Spleen (tissue), 13 donors: ENCODE measurements at places on chromosomes 12 and 14. TPM values are rescaled to one million over a fixed set of nuclear protein-coding genes. Genes with fewer than 3 reads are reported as not detected.

Gene RPS6KL1
- polyA plus RNA-seq: 4.6 TPM

Gene AQP6
- polyA plus RNA-seq: not detected

Gene CD27
- polyA plus RNA-seq: 128 TPM

GRCh38 chr12:12723681-12724420, 6.7 kb downstream of the CDKN1B start:
- H3K27ac ChIP-seq: peak overlapping the region; percentile 100
- peak; percentile 91 for DNase-seq
- peaks cover 2% of the 10 kb centered on the region for H3K36me3 ChIP-seq
- peaks cover 42% of the 10 kb centered on the region for H3K4me1 ChIP-seq

DNA sequence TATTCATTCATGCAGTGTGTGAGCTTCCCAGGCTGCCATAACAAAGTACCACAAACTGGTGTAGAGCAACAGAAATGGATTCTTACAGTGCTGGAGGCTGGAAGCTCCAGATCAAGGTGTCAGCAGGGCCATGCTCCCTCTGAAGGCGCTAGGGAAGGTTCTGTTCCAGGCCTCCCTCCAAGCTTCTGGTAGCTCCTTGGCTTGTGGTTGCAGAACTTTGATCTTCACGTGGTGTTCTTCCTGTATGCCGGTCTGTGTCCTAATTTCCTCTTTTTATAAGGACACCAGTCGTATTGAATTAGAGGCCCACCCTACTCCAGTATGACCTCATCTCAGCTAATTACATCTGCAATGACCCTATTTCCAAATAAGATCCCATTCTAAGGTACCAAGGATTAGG, 3.1 kb downstream of the OTUB2 start:
- no peaks in the 10 kb centered on the region for H3K36me3 ChIP-seq
- no peak overlapping the region for H3K27ac ChIP-seq
- H3K4me3 ChIP-seq: no peak overlapping the region
- DNase-seq: no peak

DNA sequence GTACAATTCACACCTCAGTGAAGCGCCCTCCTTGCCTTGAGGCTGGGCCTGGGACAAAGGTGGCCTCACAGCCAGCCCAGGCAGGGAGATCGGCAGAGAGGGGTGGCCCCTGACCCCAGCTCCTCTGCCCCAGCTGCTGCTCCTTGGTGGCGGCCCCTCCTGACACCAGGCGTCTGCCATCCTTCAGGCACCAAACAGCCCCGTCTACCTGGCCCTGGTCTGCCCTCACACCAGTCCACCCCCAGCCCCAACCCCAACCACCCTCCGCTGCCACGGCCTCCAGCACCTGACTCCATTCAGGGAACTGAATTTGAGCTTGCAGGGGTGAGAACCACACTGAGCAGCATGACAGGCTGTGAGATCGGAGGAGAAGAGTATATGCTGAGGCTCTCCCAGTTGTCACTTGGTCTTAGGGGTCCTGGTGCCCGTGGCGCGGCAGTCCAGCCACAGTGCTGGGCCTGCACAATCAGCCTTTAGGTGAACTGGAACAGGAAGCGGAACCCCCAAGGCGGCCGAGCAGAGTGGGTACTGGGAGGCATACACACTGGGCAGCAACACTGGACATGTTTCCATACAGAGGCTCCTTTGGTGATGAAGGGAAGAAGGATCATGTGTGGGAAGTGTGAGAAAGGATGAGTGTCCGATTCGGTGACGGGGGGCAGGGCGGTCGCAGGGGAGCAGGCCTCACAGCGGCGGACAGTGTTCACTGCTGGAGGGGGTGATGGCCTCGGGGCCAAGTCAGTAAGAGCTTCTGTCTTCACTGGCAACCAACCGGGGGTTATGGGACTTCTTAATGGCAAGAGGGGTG, 18.7 kb downstream of the ZFYVE21 start:
- H3K4me3 ChIP-seq: no peak overlapping the region
- H3K27me3 ChIP-seq: no peaks in the 10 kb centered on the region
- no peak overlapping the region for H3K27ac ChIP-seq
- peaks cover 54% of the 10 kb centered on the region for H3K36me3 ChIP-seq
- peak; percentile 62 for DNase-seq
- peaks cover 3% of the 10 kb centered on the region for H3K4me1 ChIP-seq

GRCh38 chr14:68047906-68048305, 228.3 kb downstream of the RAD51B start:
- H3K4me1 ChIP-seq: no peaks in the 10 kb centered on the region
- H3K27ac ChIP-seq: no peak overlapping the region

GRCh38 chr14:70181276-70181675, 7.5 kb downstream of the SLC8A3 start:
- DNase-seq: no peak
- H3K4me3 ChIP-seq: no peak overlapping the region
- no peaks in the 10 kb centered on the region for H3K36me3 ChIP-seq
- H3K4me1 ChIP-seq: no peaks in the 10 kb centered on the region
- no peak overlapping the region for H3K27ac ChIP-seq

GRCh38 chr12:95368931-95369330, 105.0 kb upstream of the METAP2 start:
- no peaks in the 10 kb centered on the region for H3K36me3 ChIP-seq
- no peak overlapping the region for H3K27ac ChIP-seq
- H3K4me1 ChIP-seq: no peaks in the 10 kb centered on the region
- DNase-seq: no peak
- H3K27me3 ChIP-seq: no peaks in the 10 kb centered on the region
- no peak overlapping the region for H3K4me3 ChIP-seq

GRCh38 chr12:77007476-77007875, 57.9 kb downstream of the E2F7 start:
- no peak overlapping the region for H3K4me3 ChIP-seq
- DNase-seq: no peak
- peaks cover 6% of the 10 kb centered on the region for H3K4me1 ChIP-seq

DNA sequence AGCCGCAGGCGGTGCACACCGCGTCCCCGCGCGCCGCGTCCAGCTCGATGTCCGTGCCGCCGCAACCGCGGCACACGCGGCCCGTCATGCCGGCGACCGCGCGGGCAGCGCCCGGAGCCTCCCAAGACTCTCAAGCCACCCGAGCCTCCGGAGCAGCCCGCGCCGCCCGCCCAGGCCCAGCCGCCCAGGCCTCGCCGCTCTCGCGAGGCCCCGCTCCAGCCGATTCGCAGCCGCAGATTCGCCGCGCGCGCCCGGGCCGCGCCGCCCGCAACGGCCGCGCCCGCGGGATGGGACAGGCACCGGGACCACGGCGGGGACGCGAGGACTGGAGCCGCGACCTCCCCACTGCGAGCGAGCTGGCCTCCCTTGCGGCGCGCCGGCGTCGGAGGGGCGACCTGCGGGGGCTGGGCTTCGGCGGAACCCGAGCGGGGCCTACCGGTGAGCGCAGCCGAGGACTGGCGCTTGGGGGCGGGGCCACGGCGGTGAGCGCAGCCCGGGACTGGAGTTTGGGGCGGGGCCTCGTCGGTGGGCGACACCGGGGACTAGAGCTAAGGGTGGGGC, at the start of gene BRF1:
Gene BRF1, minus strand, starts transcription at position 460 of the 561 bp plus-strand sequence. Its CDS starts 372 bp downstream, at position 88.
- H3K27me3 ChIP-seq: no peaks in the 10 kb centered on the region
- peak within 1 kb of the TSS; percentile 90 for H3K27ac ChIP-seq
- peaks cover 17% of the 10 kb centered on the region for H3K4me1 ChIP-seq

Gene LRP10
- polyA plus RNA-seq: 22.3 TPM

Gene TSPAN11
- polyA plus RNA-seq: 0.67 TPM

Gene ARHGAP9
- polyA plus RNA-seq: 190 TPM

Gene FGF6
- polyA plus RNA-seq: not detected

Gene E2F7
- polyA plus RNA-seq: 0.32 TPM

DNA sequence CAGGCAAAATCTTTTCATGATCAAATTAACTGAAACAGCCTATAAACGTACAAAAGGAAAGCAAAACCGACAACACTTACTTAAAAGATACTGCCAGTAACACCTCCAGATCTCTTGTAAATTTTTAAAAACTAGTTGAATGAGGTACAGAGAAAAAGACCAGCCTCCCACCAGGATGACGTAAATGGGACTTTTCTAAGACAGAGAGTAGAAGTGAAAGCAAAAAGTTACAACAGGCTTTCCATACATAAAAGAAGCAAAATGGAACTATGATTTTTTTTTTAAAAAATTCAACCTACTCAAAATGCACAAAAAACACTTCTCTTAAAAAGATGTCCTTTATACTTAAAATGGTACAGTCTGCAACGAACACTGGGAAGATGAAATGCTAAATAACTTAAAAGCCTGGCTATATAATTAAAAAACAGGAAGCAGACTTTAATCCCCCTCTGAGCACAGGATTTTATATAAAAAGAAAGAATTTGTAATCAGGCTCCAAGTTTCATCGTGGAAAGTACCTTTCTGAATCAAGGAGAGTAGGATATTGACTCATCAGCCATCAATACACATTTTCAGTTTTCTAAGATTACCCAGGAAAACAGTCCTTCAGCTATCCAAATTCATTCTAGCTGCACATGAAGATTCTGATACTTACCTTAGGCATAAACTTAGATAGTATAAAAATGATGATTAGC, 14.2 kb upstream of the MYO1A start:
- peak overlapping the region; percentile 57 for H3K27ac ChIP-seq
- no peaks in the 10 kb centered on the region for H3K27me3 ChIP-seq
- H3K36me3 ChIP-seq: peaks cover 52% of the 10 kb centered on the region
- no peak overlapping the region for H3K4me3 ChIP-seq

- H3K27ac ChIP-seq: no peak overlapping the region
- DNase-seq: no peak
- no peaks in the 10 kb centered on the region for H3K27me3 ChIP-seq
- no peaks in the 10 kb centered on the region for H3K4me1 ChIP-seq
- no peak overlapping the region for H3K4me3 ChIP-seq
- H3K36me3 ChIP-seq: no peaks in the 10 kb centered on the region
Measured at GRCh38 chr12:124177951-124178316, 117.0 kb upstream of the RFLNA start.

GRCh38 chr14:34496007-34496678, 34.1 kb upstream of the SPTSSA start:
- H3K27me3 ChIP-seq: no peaks in the 10 kb centered on the region
- H3K4me3 ChIP-seq: no peak overlapping the region
- peak overlapping the region; percentile 44 for H3K27ac ChIP-seq
- no peaks in the 10 kb centered on the region for H3K4me1 ChIP-seq
- no peak for DNase-seq

DNA sequence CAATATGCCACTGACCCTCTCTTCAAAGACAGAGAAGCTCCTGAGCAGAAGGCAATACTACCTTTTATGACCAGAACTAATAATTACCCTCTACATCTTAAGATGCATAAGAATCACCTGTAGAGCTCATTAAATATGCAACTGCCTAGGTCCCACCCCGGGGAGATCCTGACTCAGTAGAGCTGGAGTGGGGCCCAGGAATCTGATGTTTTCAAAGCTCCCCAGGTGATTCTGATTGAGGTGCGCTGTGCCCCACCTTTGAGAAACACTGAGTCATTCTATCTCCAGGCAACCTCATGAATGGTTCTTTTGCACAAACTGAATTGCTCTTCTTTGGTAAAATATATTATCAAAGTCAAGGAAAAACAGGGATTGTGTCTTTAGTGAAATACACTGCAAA, 149.3 kb upstream of the BMP4 start:
- no peak overlapping the region for H3K4me3 ChIP-seq
- H3K27ac ChIP-seq: no peak overlapping the region
- H3K27me3 ChIP-seq: no peaks in the 10 kb centered on the region
- H3K36me3 ChIP-seq: no peaks in the 10 kb centered on the region
- no peak for DNase-seq
- H3K4me1 ChIP-seq: no peaks in the 10 kb centered on the region

Gene ST8SIA1
- polyA plus RNA-seq: 2.0 TPM

DNA sequence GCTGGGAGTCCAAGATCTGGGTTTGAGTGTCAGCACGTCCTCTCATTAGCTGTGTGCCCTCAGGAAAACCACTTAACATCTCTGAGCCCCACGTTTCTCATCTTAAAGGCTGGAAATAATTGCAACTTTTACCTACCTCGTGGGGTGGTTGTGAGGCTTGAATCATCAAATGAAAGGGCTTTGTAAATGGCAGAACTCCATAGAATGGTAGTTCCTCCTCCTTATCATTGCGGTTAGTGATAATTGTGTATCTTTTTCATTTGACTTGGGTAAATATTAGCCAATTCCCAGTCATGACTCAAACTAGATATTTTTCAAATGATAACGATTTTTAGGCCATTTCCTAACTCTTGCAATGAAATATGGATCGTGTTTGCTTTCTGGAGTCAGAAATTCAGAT, 205.5 kb downstream of the CHST11 start:
- no peak for DNase-seq
- H3K27me3 ChIP-seq: no peaks in the 10 kb centered on the region
- no peaks in the 10 kb centered on the region for H3K4me1 ChIP-seq
- H3K36me3 ChIP-seq: peaks cover 8% of the 10 kb centered on the region

- H3K4me3 ChIP-seq: no peak overlapping the region
- no peaks in the 10 kb centered on the region for H3K27me3 ChIP-seq
- H3K4me1 ChIP-seq: no peaks in the 10 kb centered on the region
- no peaks in the 10 kb centered on the region for H3K36me3 ChIP-seq
- H3K27ac ChIP-seq: peak overlapping the region; percentile 26
Measured at GRCh38 chr14:74599321-74599761, 12.7 kb downstream of the LTBP2 start.

Gene TAS2R19
- 0.38 TPM for polyA plus RNA-seq

Gene NTS
- 0.90 TPM for polyA plus RNA-seq

Gene CCDC184
- polyA plus RNA-seq: 0.59 TPM

- DNase-seq: no peak
- H3K27me3 ChIP-seq: no peaks in the 10 kb centered on the region
- H3K36me3 ChIP-seq: peaks cover 65% of the 10 kb centered on the region
Measured at GRCh38 chr12:57175428-57176138, 28.2 kb upstream of the LRP1-AS start.

- DNase-seq: no peak
- no peak overlapping the region for H3K27ac ChIP-seq
- H3K27me3 ChIP-seq: no peaks in the 10 kb centered on the region
- H3K36me3 ChIP-seq: peaks cover 6% of the 10 kb centered on the region
Measured at GRCh38 chr14:69346710-69347109, 51.4 kb downstream of the ERH start.

DNA sequence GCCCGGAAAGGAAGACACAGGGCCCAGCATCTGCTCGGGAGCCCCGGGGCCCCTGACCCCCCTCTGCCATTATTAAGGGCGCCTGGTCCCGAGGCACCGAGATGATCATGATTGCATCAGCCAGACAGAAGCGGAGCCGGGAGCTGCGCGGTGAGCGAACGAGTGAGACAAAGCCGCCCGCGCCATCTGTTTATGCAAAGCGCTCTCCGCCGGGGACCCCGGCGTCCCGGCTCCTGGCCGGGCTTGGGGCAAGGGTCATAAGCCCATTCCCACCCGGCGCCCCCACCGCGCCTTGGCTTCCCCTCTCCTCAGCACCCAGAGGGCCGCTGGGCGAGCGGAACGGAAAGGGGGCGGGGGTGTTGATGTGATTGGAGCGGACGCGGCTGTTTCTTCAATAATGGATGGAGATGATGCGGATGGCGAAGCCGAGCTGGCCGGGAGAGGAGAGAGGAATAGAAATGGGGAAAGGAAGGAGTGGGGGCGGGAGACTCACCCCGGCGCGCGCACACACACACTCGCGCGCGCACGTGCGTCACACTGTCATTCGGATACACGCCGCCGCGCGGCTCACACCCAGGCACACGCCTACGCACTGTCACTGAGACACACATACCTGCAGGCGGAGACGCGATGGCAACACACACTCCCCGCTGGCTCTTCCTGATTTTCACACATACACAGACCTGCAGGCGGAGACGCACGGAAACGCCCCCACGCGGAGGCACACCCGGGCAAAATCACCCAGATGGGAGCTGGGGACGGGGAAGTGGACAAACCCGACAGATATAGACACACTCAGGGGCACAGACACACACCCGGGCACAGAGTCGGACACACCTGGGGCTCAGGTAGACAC, 10.7 kb downstream of the STAC3 start:
- peak; percentile 89 for DNase-seq
- peaks cover 65% of the 10 kb centered on the region for H3K4me1 ChIP-seq
- H3K27ac ChIP-seq: peak overlapping the region; percentile 41
- no peaks in the 10 kb centered on the region for H3K36me3 ChIP-seq
